Ovary (tissue), 10 donors: ENCODE measurements at places on chromosomes 2 and 18. TPM values are rescaled to one million over a fixed set of nuclear protein-coding genes. Genes with fewer than 3 reads are reported as not detected.

DNA sequence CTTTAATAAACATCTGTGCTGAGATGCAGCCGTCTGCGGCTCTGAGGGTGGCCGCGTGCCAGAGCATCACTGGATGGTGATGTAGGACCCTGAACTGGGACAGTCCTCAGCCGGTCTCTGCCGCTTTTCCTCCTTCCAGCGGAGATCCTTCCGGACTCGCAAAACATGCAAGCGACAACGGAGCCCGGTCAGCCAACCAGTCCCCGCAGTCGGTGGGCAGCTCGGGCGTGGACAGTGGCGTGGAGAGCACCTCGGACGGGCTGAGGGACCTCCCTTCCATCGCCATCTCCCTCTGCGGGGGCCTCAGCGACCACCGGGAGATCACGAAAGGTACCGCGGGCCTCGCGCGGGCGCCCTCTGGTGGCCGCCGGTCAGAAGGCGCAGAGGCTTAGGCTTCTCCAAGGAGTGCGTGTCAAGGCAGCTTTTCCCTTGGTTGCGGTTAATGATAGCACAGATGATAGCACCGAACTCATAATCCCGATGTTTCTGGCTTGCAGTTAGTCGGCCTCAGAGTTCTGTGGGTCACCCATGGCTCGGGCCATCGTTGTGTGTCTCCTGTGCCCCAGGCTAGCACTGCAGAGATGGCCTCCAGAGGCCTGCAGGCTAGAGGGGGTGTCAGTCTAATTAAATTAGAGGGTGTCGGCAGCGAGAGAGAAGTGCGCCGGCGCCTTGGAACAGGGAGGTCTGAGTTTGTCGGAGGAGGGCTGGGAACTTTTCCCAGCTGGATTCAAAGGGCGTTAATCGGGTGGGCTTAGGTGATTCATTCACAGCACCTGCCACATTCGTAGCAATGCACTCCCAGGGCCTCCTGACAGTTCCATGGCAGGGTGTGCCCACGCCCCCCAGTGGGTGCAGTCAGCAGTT, 38.5 kb downstream of the LPIN1 start:
- DNase-seq: peak; percentile 49

DNA sequence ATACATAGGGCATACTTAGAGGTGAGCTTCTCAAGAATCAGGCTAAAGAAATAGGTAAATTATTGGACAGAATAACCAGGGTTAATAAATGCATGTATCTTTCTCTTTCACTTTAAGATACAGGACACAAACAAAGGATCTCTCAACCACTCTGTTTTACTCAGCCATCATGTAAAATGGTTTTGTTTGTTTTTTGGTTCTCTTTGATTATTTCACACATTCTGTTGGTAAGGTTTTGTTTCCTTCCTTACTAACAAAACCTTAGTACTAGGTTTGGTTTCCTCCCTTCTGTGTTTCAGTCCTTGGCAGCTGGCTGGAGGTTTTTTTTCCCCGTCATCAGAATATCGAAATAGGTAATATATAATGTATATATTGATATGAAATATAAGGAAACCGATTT, 1506.8 kb upstream of the TMEFF2 start:
- DNase-seq: no peak

DNA sequence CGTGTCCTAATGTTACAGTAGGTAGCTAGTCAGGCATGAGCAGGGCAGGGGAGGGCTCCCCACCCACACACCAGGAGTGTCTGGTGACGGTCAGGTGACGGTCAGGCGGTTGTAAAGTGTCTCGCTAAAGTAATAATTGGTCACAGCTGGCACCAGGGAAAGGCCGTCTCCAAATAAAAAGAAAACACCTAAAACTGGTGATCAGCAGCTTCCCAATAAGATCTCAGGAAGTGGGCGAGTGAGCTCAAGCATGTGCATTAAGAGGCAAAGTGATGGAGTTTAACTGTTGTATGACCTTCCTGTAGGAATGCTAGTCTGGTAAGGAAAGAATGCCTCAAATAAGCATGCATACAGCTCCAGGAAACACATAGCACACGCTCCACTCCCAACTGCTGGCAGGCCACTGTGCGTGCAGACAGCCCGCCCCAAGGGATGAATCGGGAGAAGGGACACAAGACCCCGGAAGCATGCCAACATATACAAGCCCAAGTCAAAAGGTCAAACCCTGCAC, 177.1 kb downstream of the RNF144A start:
- no peak for DNase-seq

GRCh38 chr2:88078643-88079172, 11.1 kb downstream of the SMYD1 start:
- no peak for DNase-seq

GRCh38 chr2:32680942-32681341, 53.1 kb downstream of the TTC27 start:
- no peak for DNase-seq

The GREB1 gene
- 104 TPM for polyA plus RNA-seq

DNA sequence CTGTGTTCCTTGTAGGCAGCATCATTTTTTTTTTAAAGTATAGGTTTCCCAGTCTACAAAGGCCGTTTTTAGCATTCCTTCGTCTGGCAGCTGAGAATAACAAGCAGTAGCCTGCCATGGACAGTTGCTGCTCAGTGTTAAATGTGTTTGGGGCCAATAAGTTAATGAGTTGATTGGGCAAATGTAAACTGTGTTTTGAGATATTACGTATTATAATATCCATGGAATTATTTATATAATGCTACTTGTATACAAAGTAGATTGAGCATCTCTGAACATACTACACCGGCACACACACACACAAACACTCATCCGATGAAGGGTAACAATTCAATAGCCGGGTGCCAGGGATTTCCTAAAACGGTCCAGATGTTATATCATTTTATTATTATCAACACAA, 97.2 kb downstream of the IRS1 start:
- DNase-seq: no peak

The DOK1 gene
- 6.5 TPM for polyA plus RNA-seq

- no peak for DNase-seq
Observed at GRCh38 chr2:175401956-175402469, 220.5 kb upstream of the ATP5MC3 start.

- DNase-seq: no peak
Observed at GRCh38 chr2:156430236-156430979, 5.8 kb upstream of the GPD2 start.

- DNase-seq: no peak
Observed at GRCh38 chr2:141714496-141714895, 416.3 kb downstream of the LRP1B start.

DNA sequence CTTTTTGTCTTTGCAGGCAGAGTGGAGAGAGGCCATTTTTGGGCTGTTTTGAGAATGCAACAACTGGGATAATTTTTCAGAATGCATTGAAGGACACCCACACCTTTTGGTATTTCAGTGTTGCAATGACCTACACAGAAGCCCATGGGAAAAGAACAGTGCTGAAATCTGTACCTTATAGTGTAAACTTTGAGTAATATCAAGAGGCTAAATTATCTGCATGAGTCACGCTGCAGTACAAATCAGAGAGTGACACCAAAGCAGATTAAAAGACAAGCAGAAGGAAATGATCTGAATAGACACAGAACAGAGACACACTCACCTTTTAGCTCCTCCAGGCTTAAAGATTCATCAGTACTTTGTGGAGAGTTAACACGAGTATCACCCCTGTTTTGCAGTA, 265.3 kb downstream of the PAX3 start:
- DNase-seq: no peak

The OSGEPL1 gene
- 6.2 TPM for polyA plus RNA-seq

GRCh38 chr2:3037196-3038194, 340.1 kb downstream of the EIPR1 start:
- DNase-seq: no peak

GRCh38 chr2:101706819-101707177, 9.3 kb downstream of the MAP4K4 start:
- DNase-seq: no peak

The CIDEA gene
- polyA plus RNA-seq: 0.15 TPM

- DNase-seq: no peak
Observed at GRCh38 chr2:46537624-46538295, 58.4 kb downstream of the TMEM247 start.

GRCh38 chr18:10270151-10270571, 184.3 kb upstream of the APCDD1 start:
- DNase-seq: peak; percentile 76

The LRRC30 gene
- polyA plus RNA-seq: not detected
